GM12878 (cell line): ENCODE measurements at places on chromosomes 6 and 20.

DNA sequence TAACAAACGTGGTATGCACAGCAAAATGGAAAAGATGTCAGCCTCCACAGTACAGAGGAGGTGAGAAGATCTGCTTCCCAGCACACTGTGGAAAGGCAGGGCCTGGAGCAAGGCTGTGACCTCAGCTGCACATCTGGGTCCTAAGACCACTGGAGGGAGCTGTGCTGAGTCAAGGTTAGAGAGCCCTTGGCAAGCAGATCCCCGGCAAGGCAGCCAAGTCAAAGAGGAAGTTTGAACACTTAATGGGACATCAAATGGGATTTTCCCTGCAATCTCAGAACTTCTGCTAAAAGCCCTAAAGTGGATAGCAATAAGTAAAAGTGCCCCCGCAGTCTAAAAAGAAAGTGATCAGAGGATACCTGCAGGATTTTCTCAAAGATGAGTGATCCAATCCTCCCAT lies 39.5 kb downstream of the UNC5CL start:
- H3K36me3 ChIP-seq = no peaks in the 10 kb centered on the region
- no peak overlapping the region for H3K27ac ChIP-seq
- H3K4me3 ChIP-seq = no peak overlapping the region
- no peaks in the 10 kb centered on the region; the same call in 1 of the 2 replicates for H3K27me3 ChIP-seq
- H3K4me1 ChIP-seq = no peaks in the 10 kb centered on the region

GRCh38 chr6:21003780-21004541 lies 469.7 kb downstream of the CDKAL1 start:
- no peaks in the 10 kb centered on the region for H3K36me3 ChIP-seq
- peak overlapping the region; percentile 32; the same call in 1 of the 2 replicates for H3K4me3 ChIP-seq
- H3K4me1 ChIP-seq = peaks cover 20% of the 10 kb centered on the region
- peak; percentile 72 for DNase-seq
- peak overlapping the region; percentile 83 for H3K27ac ChIP-seq

DNA sequence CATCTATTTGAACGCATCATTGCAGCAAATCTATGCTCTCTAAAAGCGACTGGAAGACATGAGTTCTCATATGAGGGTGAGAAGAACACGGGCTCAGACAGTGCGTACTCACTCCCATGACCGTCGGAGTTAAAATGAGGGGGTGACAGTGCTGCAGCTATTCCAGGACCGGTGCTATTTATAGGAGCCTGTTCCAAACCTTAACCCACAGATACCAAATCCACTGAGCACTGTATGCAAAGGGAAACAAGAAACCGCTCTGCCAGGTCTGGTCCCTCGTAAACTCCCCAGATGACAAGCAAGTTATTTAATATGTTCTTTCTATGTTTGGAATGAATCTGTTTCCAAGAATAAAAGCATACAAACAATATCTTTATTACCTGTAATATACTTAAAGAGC lies 22.9 kb downstream of the PPP1R3G start:
- no peak overlapping the region for H3K27ac ChIP-seq
- no peak for DNase-seq
- no peaks in the 10 kb centered on the region for H3K4me1 ChIP-seq

DNA sequence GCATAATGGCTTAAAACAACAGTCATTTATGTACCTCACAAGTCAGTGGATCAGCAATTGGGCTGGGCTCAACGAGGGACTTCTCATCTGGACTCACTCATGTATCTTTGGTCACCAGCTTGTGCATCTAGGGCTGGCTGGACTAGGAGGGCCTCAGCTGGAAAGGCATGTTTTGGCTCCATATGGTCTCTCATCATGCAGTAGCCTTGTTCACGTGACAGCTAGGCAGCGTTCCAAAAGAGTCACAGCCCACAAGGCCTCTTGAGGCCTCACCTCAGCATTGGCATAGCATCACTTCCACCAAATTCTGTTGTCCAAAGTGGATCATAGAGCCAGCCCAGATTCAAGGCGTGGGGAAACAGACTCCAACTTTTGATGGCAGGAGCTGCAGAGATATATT lies 110.1 kb downstream of the MAFB start:
- H3K27ac ChIP-seq = no peak overlapping the region
- no peak overlapping the region for H3K4me3 ChIP-seq
- no peaks in the 10 kb centered on the region for H3K36me3 ChIP-seq
- no peaks in the 10 kb centered on the region for H3K27me3 ChIP-seq
- DNase-seq = no peak

DNA sequence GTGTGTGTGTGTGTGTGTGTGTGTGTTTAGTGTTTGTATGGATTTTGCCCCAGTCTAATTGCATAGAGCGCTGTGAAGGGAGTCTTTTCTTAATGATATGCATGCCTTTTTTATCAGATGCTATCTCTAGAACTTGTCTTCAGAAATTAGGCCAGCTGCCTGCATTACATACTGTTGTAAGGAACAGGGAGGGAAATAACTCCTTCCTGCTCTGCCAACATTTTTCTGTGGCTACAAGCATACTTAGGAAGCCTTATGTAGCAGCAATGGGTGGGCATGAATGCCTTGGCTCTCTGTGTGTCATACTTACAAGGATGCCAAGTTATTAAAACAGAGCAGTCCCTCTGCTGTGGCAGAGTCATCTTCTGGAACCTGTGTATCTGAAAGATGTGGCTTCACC lies 8.0 kb upstream of the COL21A1 start:
- no peak for DNase-seq
- no peak overlapping the region for H3K27ac ChIP-seq
- no peaks in the 10 kb centered on the region for H3K27me3 ChIP-seq
- H3K4me3 ChIP-seq = no peak overlapping the region

DNA sequence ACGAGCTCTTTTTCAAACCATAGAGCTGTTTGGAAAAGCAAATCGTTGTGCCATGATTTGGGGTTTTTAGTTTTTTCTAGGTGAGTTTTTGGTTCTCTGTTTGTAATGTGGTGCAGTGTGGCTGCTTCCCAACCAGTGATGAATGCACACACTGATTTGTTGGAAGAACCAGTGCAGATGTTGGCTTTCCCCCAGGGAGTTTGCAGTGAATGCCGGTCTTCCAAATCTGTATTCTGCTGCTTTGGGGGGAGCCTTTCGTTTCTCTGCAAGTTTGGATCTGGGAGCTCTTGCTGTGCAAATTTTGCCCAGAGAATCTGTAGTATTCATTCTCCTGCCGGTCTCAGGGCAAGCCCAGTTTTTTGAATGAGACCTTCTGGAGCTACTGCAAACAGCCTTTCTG lies 14.5 kb downstream of the HECA start:
- no peaks in the 10 kb centered on the region for H3K36me3 ChIP-seq
- no peak for DNase-seq
- no peaks in the 10 kb centered on the region for H3K4me1 ChIP-seq
- no peaks in the 10 kb centered on the region for H3K27me3 ChIP-seq

GRCh38 chr6:168314948-168315347 lies 4.6 kb downstream of the DACT2 start:
- H3K4me1 ChIP-seq = no peaks in the 10 kb centered on the region
- no peaks in the 10 kb centered on the region for H3K27me3 ChIP-seq
- no peaks in the 10 kb centered on the region for H3K36me3 ChIP-seq
- H3K4me3 ChIP-seq = no peak overlapping the region
- H3K27ac ChIP-seq = no peak overlapping the region

DNA sequence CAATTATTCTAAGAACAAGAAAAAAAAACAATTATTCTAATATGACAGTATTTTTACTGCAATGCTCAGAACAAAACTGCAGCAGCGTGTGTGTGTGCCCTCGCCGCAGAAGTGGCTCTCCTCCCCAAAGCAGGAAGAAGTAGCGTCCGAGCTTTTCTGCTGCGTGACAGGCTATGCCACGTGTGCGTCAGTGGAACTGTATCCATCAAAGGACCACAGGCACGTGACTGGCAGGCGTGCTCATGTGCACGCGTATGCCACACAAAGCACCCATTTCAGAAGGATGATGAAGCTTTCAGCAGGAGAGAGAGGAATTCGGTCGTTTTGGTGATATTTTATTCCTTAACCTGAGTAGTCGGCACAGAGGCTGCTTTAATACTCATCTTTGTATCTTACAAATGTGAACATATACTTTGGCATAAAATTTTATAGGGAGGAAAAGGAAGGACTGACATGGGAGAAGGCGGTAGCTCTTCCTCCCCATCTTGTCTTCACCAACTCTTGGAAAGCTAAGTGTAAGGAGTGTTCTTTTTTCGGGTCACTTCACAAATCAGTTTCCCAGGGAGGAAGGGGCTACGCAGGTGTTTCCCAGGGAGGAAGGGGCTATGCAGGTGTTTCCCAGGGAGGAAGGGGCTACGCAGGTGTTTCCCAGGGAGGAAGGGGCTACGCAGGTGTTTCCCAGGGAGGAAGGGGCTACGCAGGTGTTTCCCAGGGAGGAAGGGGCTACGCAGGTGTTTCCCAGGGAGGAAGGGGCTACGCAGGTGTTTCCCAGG lies 3.4 kb downstream of the TCFL5 start:
- no peaks in the 10 kb centered on the region for H3K27me3 ChIP-seq
- no peak overlapping the region for H3K27ac ChIP-seq
- H3K4me3 ChIP-seq = no peak overlapping the region

- H3K27ac ChIP-seq = no peak overlapping the region
- H3K27me3 ChIP-seq = no peaks in the 10 kb centered on the region
Observed at GRCh38 chr6:28263922-28264321, 3.0 kb upstream of the ZSCAN26 start.

- no peak overlapping the region for H3K4me3 ChIP-seq
- no peak overlapping the region for H3K27ac ChIP-seq
- no peak for DNase-seq
- H3K36me3 ChIP-seq = no peaks in the 10 kb centered on the region
Observed at GRCh38 chr6:17291778-17292177, 10.6 kb downstream of the RBM24 start.

DNA sequence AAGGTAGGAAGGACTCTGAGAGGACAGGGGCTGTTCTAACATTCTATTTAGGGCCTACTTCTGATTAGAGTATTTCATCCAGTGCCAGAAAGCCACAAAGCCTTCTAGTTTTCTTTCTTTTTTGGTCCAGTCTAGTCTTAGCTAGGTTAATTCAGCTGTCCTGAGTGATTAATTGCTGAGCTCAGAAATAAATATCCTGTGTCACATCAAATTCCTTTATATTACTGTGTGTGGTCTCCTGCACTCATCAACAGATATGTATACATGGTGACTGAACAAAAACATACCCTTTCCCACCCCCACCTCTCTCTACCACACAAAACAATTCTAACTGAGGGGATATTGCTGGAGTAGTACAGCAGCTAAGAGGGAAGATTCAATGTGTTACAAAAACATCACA lies 601.5 kb upstream of the NRSN1 start:
- H3K36me3 ChIP-seq = no peaks in the 10 kb centered on the region
- H3K4me3 ChIP-seq = no peak overlapping the region
- H3K27ac ChIP-seq = no peak overlapping the region

- H3K4me1 ChIP-seq = no peaks in the 10 kb centered on the region
- no peak overlapping the region for H3K27ac ChIP-seq
- no peak overlapping the region for H3K4me3 ChIP-seq
- H3K27me3 ChIP-seq = no peaks in the 10 kb centered on the region
- DNase-seq = no peak
Observed at GRCh38 chr6:124769811-124770544, 192.3 kb upstream of the RNF217 start.

DNA sequence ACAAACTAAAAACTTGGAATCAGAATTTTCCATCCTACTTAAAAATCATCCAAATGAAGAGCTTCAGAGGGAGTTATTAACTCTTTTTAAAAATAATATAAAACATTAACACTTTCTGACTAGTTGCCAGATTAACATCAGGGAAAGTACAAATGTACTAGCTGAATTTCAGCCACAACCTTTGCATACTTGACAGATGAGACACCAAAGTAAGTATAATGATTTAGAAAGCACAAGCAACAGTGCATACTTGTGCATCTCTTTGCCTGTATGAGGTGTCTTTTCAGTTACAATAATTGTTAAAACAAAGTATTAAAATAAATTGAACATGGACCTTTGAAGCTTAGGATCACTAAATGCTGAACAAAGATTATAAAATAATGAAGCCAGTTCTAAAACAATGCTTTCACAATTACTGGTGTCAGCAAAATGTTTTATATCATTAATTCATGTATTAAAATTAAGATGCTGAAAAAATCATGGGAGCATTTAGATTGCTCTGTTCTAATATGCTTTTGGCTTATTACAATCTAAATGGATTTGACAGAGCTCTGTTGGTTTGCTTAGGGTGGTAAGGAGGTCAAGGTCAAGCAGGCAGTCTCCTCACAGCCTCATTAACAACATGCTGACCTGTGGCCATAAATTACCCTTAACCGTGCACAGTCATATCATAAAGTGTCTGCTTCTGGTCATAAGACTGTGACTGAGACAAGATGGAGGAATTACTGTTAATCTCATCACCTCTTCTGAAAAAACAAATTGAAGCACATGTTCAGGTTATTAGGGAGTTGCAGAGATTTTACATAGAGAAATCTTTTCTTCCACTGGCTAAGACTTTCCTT lies 15.1 kb downstream of the RNF217 start:
- no peak overlapping the region for H3K4me3 ChIP-seq
- no peaks in the 10 kb centered on the region for H3K4me1 ChIP-seq
- H3K27ac ChIP-seq = no peak overlapping the region
- H3K27me3 ChIP-seq = no peaks in the 10 kb centered on the region
- no peaks in the 10 kb centered on the region for H3K36me3 ChIP-seq
